Activated CD8-positive, alpha-beta memory T cell treated with anti-CD3 and anti-CD28 coated beads for 1 hour (primary cell): ENCODE measurements at places on chromosomes 3 and 15.

GRCh38 chr15:101001796-101002195 lies 82.6 kb downstream of the LRRK1 start:
- DNase-seq = no peak

- no peak for DNase-seq
Measured at GRCh38 chr3:58325525-58325992, 7.1 kb upstream of the PXK start.

DNA sequence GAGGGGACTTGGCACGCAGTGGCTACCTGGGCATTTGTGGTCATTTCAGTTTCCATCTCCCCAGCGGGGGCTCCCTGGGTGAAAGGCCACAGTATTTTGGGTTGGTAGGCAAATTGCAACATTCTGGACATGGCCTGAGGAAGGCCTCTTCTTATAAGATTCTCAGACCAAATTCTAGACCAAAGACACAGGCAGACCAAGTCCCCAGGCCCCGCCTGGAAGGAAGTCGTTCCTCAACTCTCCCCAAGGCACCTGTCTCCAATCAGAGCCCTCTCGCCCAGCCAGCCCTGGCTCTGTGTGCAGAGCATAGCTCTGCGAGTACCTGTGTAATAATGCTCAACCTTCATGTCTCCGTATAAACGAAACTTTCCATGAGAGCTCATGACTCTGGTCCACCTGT lies 53.1 kb downstream of the GRIP2 start:
- DNase-seq = no peak

DNA sequence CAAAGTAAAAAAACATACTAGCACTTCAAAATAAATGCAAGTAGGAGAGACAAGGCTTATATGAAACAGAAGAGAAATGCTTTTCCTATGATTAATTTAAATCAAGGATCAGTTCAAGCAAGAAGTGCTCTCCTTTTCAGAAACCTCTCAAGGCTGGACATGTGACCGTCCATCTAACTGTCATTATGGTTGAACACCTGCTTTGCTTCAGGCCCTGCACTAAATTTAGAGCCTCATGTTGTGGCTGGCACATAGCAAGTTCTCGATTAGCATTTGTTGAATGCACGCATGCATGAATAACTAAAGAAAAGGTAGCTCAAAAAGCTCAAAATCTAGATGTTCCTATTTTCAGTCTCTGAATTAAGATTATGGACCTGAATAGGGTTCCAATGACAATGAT lies 82.0 kb downstream of the SV2B start:
- no peak for DNase-seq

DNA sequence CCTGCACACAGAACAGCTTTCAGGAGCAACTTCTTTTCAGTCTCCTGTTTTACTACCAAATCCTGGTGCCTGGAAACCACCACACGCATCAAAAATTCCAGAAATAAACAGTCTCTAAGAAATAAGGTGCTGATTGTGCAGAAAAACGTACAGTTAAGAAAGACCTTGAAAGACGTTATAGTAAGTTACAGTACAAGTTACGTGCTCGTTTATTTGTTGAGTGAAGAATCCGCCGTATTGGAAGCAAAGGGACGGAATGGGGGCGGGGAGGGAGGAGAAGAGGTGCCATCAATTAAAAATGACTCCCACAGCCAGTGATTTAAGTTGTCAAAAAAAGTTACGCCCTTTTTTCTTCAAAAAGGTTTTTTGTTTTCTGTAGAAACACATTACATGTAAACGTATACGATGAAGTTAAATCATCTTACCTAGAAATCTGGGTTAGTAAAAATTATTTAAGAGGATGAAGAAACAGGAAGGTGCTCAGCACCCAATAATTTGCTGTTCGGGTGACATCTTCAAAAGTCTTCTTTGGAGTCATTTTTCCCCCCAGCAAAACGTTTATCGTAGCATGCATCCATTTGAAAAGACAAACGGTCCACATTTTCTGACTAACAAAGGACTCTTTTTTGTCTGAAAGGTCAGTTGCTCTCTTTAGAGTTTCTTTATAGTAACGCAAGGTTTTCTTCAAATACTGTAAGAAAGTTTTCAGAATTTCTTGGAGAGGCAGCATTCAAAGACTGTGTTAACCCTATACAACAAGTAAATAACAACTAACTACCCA lies 782 bp upstream of the UACA start:
- no peak for DNase-seq

DNA sequence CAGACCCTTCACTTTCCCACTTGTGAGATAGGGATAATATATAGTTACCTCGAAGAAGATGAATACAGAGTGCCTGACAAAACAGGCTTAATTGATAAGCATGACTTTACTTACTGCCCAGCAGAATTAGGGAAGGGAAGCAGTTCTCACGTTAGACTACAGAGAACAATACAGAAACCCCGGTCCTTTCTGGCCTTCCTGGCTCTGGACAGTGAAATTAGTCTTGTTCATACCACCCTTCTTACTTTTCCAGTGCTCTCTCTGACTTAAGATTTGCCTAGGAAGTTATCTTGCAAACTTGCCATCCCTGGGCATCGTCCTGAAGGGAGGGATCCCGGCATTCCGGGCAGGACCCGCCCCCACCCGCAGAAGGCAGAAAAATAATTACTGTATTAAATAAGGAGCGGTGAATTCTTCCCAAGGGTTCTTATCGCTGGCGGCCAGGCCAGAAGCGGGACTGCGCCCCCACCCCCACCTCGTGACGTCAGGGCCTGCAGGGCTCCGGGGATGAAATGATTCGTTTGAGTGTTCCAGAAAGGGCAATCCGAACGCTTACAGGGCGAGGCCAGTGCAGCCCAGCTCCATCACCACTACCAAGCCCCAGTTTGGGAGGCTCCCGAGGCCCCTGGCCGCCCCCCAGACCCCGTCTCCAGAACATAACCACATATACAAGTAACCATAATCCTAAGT lies 8.4 kb downstream of the SOX2 start:
- no peak for DNase-seq

DNA sequence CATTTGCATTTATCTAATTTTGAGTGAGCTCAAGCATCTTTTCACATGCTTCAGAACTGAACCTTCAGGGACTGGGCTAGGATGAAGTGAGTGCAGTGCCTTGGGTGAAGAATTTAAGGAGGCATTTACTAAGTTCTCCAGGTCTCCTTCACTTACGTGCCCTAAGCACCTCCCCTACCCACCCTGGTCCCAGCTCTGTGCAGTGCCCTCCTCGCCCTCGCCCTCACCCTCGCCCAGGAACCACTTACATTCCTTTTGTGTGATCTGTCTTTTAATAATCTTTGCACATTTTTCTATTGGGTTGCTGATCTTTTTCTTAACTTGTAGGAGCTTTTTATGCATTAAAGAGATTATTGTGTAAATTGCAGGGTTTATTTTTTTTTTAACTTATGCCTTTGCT lies 322.6 kb downstream of the THSD4 start:
- no peak for DNase-seq

GRCh38 chr3:153023896-153024295 lies 138.1 kb upstream of the RAP2B start:
- no peak for DNase-seq

DNA sequence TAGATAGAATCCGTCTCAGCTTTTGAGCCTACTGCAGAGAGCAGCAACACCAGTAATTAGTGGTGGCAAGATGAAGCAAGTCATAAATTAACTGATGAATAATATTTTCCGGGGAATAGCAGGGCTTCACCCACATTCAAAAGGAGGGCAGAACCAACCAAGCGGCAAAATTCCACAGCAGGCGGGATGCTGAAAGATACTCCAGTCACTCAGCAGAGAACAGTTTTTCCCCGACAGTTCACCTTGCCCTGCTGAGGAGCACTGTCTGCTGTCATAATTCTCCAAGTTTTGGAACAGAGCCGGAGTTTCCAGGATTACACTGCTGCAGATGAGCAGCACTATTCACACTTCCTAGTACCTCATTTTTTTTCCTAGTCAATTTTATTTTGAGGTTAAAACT lies 274.7 kb downstream of the CD47 start:
- no peak for DNase-seq

- DNase-seq = no peak
Measured at GRCh38 chr3:72655131-72655551, 193.1 kb downstream of the SHQ1 start.

GRCh38 chr15:75042730-75043508 lies 19.5 kb downstream of the PPCDC start:
- peak; percentile 45 for DNase-seq

- no peak for DNase-seq
Measured at GRCh38 chr3:61530355-61530754, 31.0 kb upstream of the PTPRG start.

- DNase-seq = no peak
Measured at GRCh38 chr3:27289769-27290413, 79.3 kb downstream of the NEK10 start.

GRCh38 chr3:89925976-89926375 lies 818.6 kb downstream of the EPHA3 start:
- no peak for DNase-seq

DNA sequence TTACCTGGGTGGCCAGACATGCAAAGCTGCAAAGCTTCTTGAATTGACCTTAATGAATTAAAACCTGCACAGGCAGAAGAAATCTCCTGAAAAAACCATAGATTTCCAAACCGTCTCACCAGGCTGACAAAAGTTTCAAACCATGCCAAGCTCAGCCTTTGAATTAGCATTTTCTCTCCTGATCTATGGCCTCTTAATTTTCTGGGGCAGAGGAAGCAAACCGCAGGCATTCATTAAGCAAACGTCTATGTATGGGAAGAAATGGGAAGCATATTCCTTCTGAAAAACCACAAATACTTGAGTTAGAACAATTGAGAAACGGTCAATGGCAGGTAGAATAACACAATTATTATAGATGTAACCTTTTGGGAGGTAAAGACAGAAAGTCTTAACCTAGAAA lies 500.2 kb upstream of the NR2F2 start:
- no peak for DNase-seq

- no peak for DNase-seq
Measured at GRCh38 chr15:67104510-67104909, 39.1 kb downstream of the SMAD3 start.

DNA sequence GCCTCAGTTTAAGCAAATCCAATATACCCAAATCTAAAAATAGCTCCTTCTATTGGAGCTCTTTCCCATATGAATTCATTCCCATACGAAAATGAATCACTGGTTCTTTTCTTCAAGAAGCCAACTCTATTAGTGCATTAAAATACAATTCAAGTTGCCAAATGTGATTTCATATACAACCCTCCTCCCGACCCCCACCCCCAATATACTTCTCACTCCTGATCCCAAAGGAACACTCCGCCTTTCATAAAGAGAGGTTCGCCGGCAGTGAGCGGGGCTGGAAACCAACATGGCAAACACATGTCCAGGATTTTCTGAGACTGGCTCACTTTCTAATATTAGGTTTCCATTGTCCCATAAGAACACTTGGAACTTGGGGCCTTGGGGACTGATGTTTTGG lies 48.5 kb downstream of the MAGEF1 start:
- DNase-seq = no peak

DNA sequence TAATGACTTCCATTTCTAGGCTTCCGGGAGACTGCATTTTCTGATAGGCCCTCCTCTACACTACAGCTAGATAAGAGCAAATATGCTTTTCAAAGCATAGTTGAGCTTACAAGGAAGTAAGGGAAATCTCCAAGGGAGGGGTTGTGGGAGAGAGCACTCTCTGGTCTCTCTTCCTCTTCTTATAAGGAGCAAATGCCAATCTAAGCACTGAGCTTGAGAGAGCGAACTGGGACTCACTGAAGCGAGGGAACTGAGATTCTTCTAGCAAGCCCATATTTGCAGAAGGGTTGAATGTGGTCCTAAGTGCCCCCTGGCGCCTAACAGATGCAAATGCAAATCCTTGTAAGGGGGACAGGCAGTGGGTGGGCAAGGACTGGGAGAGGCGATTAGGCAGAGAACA lies 164.8 kb downstream of the ERC2 start:
- DNase-seq = no peak

- no peak for DNase-seq
Measured at GRCh38 chr3:71684046-71684756, 41.0 kb downstream of the EIF4E3 start.

DNA sequence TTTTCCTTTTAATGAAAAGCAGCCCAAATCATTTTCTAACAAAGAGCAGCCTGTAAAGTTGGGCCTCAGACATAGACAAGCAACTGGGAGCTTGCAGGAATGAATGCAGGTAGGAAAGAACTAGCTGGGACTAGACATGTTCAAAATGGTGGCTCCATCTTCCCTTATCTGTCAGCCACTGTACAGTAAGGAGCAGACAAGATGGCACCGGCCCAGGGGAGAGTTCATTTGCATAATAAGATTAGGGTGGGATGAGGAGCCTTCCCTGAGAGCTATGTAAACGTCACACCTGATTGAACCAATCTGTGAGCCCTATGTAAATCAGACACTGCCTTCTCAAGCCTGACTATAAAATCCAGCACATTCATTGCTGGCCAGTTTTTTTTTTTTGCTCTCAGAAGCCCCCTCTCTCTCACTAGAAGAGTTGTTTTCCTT lies 59.7 kb upstream of the GK5 start:
- no peak for DNase-seq

GRCh38 chr3:159604151-159604581 lies 384.5 kb upstream of the IL12A start:
- DNase-seq = no peak

GRCh38 chr3:171261487-171261886 lies 198.7 kb downstream of the TNIK start:
- DNase-seq = no peak

GRCh38 chr3:170330366-170330765 lies 27.1 kb upstream of the SKIL start:
- no peak for DNase-seq

DNA sequence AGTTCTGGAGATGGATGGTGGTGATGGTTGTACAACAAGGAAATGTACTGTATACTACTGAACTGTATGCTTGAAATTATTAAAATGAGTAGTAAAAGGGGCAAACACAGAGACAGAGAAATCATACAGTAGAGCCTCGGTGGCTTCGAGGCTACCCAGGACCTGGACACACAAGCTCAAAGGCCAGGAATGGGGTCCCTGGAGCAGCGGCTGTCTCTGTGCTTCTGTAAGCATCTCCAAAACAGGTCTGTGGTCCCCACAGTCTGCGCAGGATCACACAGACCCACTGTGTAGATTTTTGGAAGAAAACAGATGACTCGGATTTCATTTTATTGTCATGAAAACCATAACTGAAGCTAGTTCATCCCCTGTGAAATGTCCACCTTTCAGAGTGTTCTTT lies 39.7 kb downstream of the PGPEP1L start:
- no peak for DNase-seq

DNA sequence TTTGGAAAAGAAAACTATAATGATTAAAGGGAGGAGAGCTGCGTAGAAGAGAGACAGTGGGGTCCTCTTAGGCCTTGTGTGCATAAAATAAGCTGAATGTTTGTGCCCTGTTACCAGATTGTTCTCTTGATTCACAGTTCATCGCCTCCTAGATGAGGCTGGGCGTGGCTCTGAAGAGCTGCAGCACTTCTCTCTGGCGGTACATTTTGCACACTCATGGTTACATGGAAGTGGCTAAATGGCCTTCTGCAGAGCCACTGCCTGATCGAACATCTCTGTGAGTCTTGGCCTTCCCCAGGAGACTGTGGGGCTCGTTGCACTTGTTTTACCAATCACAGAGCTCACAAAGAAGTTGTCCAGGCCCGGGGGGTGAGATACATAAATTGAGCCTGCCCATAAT lies 208.8 kb downstream of the GABRG3 start:
- DNase-seq = no peak
